Neuronal stem cell (in vitro differentiated cells): ENCODE measurements at places on chromosomes 13 and 19.

GRCh38 chr13:40149611-40150274 is 494.3 kb downstream of the COG6 start:
- no peak for DNase-seq

DNA sequence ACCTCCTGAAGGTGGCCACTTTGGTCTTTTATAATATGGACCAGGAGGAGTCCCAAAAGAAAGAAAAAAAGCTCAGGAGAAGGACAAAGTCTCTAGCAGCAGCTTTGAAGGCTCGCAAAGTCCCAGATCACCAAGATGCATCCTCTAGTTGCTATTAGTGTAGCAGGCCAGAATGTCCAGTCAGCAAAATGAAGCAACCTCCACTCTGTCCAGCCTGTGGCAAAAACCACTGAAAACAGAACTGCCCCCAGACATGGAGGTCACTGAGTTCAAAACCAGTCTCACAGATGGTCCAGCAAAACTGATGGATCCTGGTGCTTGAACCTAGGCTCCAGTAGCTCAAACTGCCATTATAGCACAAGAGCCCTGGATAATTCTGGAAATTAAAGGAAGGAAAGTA is 10.4 kb downstream of the LILRB4 start:
- no peak for DNase-seq

- no peak for DNase-seq
Observed at GRCh38 chr19:55614711-55615542, 9.4 kb downstream of the ZNF784 start.

- DNase-seq = no peak
Observed at GRCh38 chr13:27182054-27182453, 10.4 kb upstream of the USP12 start.

DNA sequence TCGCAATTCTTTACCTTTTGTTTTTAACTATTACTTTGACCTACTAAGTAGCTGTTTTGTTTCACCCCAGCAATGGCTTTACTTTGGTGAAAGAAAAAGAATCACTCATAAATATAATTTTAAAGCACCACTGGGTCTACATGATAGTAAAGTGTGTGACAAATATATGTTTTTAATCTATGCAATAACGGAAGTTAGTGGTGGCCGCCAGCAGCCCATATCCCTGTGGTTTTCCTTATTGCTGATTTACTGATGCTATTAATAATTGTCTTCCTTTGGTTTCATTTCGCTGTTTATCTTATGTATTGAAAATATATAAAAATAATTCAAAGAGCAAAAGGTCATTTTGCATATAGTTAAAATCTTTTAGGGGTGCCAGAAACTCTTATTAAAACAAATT is 491.3 kb downstream of the DIAPH3 start:
- no peak for DNase-seq

- no peak for DNase-seq
Observed at GRCh38 chr13:113963376-113963775, 10.5 kb downstream of the C13orf46 start.

- no peak for DNase-seq
Observed at GRCh38 chr19:6667114-6667627, 2.8 kb downstream of the TNFSF14 start.

- DNase-seq = no peak
Observed at GRCh38 chr19:15368798-15369593, 10.6 kb downstream of the AKAP8 start.

GRCh38 chr19:6734096-6734696 is 3.2 kb downstream of the GPR108 start:
- DNase-seq = no peak

GRCh38 chr13:41492432-41493260 is 35.3 kb downstream of the RGCC start:
- no peak for DNase-seq

DNA sequence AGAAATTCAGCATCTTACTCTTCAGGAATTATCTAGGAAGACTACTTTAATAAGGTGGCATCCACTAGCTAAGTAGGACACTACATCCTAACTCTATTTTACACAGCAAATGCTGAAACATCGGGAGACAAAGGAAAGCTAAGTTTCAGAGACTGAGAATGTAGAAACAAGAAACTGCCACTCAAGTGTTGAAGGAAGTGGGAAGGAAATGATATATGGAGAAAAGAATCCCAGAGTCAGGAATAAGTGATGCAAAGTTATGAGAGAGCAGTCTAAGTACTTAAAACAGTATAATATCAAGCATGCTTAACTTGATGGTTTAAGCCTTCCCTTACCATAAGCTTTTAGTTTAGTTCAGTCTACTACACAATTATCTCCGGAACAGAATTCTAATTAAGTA is 52.4 kb downstream of the RBM26 start:
- no peak for DNase-seq

- no peak for DNase-seq
Observed at GRCh38 chr13:38418286-38418685, 68.6 kb downstream of the UFM1 start.

DNA sequence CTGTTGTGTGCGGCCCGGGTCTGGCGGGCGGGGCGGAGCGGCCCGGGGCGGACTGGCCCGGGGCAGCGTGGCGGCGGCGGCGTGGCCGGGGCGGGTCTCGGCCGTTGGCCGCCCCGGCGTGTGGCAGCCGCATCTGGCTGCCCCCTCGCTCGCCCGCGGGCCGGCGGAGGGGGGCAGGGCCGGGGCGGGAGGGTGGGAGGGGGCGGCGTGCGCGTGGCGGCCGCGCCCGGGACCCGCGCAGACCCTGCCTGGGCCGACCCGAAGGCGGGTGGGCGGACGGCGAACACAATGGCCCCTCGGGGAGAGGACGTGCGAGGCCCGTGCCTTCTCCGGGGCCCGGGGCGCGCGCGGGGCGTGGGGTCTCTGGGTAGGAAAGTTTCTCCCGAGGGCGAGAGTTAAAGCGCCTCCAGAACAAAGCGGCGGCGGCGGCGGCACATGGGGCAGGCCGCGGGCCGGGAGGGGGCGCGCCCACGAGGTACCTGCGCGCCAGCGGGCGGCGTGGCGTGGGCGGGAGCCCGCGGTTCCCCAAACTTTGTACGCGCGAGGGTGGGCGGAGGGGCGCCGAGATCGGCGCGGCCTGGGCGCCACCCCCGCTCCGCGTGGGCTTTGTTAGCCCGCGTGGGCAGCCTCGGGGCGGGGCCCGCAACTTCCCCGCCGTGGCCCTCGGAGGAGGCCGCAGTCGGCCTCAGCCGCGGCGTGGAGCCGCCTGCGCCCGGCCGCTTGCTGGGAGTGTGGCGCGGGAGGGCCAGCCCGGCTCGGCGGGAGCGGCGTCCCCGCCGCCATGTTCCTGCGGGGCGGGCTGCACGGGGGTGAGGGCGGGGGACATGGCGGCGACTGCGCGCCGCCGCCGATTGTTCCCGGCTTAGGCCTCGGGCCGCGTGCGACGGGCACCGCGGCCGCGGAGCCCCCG is 764 bp downstream of the MIR17HG start:
- DNase-seq = peak; percentile 18

- DNase-seq = peak; percentile 17
Observed at GRCh38 chr13:91740756-91741155, 342.3 kb downstream of the GPC5 start.

GRCh38 chr19:17318966-17319365 is 9.6 kb downstream of the DDA1 start:
- no peak for DNase-seq

- no peak for DNase-seq
Observed at GRCh38 chr19:50515168-50515561, 1.5 kb upstream of the ASPDH start.

- DNase-seq = no peak
Observed at GRCh38 chr13:28753208-28753892, 34.6 kb upstream of the SLC46A3 start.

- DNase-seq = no peak
Observed at GRCh38 chr19:43688059-43688701, 18.2 kb upstream of the PLAUR start.

GRCh38 chr19:6065685-6066374 is 44.5 kb downstream of the RFX2 start:
- DNase-seq = no peak

GRCh38 chr13:106284358-106284757 is 251.1 kb downstream of the EFNB2 start:
- no peak for DNase-seq

GRCh38 chr19:55284405-55285058 is 735 bp downstream of the BRSK1 start:
- no peak for DNase-seq

DNA sequence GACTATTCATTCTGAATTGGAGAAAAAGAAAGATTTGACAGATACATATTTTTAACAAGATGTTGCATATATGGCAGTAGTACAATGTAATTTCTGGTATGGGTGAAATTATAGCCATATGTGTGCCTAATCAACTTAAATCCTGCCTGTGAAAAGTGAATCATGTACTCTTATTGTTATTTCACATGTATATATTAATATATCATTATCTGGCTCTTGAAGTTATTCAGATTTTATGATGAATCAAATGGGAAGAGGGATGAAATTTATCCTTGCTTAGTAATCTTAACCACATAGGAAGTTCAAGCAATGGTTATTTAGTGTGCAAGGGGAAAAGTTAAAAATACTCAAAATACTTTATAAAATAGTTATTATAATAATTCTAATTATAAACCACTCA is 80.5 kb downstream of the GPC6 start:
- no peak for DNase-seq

DNA sequence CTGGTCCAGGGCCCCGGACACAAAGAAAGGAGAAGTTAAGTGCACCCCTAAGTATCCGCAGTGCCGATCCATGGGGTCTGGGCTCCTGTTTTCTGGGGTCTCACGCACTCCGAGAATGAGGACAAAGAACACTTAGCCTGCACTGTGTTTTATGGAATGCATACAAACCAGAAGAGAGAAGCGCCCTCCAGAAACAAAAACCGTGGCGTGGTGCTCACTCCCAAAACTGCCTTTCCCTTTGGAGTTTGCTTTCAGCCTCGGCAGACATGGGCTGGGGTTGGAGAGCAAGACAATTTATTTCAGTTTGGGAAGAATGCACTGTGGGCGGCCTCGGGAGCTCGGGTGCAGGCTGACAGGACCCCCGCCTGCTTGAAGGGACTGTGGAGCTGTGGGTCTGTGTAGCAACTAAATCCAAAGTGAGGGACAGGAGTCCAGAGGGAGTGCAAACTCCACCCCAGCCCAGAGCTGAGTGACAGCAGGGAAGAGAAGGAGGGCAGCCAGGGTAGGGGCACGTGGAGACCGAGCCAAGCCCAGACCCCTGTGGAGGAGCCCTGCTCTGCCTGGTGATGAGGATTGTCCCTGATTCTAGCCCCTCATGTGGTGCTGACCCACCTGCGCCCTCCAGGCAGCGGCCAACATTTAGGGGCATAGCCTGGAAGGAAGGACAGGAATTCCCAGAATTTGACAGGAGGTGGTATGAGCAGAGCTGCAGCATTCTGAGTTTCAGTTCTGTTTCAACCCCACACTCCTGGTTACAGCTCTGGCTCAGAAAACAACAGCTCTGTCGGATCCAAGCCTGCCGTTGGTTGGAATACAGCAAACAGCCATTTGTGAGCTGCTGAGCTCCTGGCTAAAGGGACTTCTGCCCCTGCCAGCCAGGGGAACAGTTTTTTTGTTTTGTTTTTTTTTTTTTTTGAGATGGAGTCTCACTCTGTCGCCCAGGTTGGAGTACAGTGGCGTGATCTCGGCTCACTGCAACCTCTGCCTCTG is 37.8 kb upstream of the POP4 start:
- no peak for DNase-seq

DNA sequence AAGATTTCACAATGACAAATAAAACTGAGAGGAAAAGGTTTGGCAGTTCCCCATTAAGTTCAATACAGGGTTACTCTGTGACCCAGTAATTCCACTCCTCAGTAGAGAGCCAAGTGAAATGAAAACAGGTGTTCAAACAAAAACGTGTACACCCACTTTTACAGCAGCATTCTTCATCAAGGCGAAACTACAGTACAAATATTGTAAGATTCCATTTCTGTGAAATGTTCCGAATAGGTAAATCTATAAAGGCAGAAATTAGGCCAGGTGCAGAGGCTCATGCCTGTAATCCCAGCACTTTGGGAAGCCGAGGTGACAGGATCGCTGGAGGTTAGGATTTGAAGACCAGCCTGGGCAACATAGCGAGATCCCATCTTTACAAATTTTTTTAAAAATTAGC is 8.9 kb upstream of the GDF15 start:
- DNase-seq = no peak

DNA sequence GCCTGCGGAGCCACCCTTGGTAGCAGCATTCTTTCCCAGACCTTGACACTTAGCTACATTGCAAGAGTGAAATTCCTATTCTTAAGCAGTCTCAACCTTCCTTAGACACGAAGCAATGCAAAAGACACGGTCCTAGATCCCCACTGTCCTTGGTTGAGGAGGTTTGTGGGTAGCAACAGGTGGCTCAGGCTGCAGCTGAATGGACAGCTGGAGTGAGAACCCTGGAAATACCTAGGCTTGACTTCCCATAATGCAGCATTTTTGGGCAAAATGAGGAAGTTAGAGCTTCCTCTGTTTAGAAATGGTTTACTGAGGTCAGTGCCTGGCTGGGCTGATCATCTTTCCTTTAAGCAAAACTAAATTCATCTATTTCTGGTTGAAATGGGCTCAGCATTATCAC is 296.6 kb downstream of the RFC3 start:
- no peak for DNase-seq

GRCh38 chr19:5155586-5156210 is 184.9 kb downstream of the PTPRS start:
- no peak for DNase-seq
